Stimulated activated naive CD8-positive, alpha-beta T cell treated with anti-CD3 and anti-CD28 coated beads, Interleukin-15, Interleukin-2, amounts not matched to agents 100 U/mL and 50 U/mL, for 24 hours (primary cell): ENCODE measurements at places on chromosomes 1 and 21.
A peak's percentile ranks its signal among the peaks of the same experiment; 100 is the strongest.

GRCh38 chr1:177959811-177960515, 9.9 kb downstream of the SEC16B start:
- DNase-seq = no peak

- DNase-seq = no peak
Observed at GRCh38 chr1:247716546-247716945, at the start of gene OR6F1. OR6F1 (minus strand) TSS chr1:247716646; CDS start chr1:247712755, 3,891 bp downstream.

DNA sequence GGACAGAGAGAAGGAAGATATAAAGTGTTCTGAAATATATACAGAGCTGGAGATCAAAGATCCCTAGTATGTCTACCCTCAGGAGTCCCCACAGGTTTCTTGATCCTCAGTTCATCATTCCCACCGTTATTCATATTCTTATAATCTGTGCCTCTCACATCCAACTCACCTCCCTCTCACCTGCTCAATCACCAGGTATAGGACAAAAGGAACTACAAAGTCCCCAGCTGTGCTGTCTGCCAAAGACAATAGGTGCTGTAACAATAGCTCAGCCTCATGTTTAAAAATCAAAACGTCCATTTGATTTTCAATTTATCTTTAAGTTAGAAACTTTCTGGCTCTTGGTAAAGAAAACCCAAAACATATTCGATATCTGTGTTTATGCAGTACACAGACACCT, 121.1 kb upstream of the PKN2 start:
- DNase-seq = no peak

GRCh38 chr21:37412603-37413360, 46.2 kb downstream of the DYRK1A start:
- DNase-seq = no peak

GRCh38 chr1:154556422-154556821, 2.0 kb downstream of the UBE2Q1 start:
- DNase-seq = no peak

DNA sequence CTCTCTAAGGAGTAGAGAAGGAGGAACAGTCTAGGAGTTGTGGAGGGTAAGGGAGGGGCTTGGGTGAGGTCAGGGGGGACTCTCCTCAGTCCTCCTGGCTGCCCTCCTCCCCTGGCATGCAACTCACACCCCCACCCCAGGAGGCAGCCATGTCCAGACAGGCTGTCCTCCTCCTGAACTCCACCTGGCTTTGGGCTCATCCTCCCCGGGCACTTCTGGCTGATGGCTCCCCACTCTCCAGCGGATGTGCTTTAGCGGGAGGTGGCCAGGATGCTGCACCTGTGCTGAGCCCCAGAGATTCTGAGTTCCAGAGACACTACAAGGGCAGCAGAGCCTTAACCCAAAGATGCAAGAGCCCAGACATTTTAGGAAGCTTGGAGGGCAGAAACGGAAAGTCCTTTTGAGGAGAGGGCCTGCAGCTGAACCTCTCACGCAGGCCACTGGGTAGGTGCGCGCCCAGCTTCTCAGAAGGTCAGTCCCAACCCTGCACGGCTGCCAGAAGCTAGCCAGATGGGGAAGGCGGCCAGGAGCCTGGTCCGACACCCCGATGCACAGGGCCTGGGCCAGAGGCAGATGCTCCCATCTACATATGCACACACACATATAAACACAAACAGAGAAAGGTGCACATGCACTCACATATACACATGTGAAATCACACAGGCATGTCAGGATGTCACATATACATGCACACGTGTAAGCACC, 83.4 kb downstream of the PDE9A start:
- DNase-seq = no peak

- DNase-seq = peak; percentile 82
Observed at GRCh38 chr1:230867903-230868735, at the start of gene C1orf198. C1orf198 (minus strand) TSS chr1:230868521; CDS start chr1:230868512, 9 bp downstream.
